ENCODE measurements at places on chromosomes 6 and 20. TPM values are rescaled to one million over a fixed set of nuclear protein-coding genes. Genes with fewer than 3 reads are reported as not detected.

- no peak for DNase-seq
Observed at GRCh38 chr6:140203661-140204147, 829.3 kb upstream of the CITED2 start.

- DNase-seq: no peak
Observed at GRCh38 chr6:83341765-83342164, 89.1 kb downstream of the ME1 start.

DNA sequence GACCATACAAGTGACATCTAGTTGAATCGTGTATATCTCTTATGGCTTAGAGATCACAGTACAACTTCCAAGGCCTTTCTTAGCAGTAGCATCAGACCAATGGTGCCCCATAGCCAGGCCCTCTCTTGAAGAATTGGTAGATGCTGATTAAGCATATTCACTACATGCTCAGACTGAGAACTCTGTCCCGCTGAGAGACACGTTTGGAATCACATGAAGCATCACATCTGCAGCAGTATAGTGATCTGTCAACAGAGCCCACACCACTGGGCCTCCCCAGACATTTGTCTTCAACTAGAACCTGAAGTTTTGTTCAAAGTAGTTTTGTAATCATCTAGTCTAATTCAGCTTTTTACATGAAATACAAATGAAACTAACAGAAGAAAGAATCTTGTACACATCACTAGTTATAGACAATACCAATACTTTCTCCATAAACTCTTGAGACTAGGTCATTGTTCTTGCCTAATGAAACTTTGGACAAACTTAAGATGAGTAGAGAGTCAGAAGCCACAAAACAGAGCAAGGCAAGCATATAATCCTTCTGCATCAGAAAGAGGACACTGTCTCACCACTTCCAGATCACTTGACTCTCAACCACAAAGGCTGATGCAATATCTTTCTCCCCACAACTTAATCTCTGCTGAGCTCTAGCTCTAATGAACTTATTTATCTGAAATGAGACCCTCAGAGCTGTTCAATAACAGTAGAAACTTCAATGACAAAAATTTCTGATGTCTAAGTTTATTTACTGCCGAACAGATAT, 182.7 kb downstream of the TBX18 start:
- no peak for DNase-seq

Gene HAO1
- total RNA-seq: not detected

DNA sequence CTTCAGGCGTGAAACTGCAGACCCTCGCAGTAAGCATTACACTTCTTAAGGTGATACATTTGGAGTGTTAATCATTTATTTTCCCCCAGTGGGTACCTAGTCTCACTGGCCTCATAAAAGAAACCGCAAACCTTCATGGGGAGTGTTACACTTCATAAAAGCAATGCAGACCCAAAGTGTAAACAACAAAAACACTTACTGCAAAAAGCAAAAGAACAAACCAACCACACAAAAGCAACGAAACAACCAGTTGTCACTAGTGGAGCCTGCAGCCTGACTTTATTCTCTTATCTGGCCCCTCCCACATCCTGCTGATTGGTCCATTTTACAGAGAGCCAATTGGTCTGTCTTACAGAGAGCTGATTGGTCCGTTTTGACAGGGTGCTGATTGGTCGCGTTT, 23.8 kb downstream of the LY86 start:
- DNase-seq: no peak

- DNase-seq: no peak
Observed at GRCh38 chr6:25714765-25715164, 39.8 kb upstream of the SLC17A4 start.

Gene LGSN
- total RNA-seq: not detected

DNA sequence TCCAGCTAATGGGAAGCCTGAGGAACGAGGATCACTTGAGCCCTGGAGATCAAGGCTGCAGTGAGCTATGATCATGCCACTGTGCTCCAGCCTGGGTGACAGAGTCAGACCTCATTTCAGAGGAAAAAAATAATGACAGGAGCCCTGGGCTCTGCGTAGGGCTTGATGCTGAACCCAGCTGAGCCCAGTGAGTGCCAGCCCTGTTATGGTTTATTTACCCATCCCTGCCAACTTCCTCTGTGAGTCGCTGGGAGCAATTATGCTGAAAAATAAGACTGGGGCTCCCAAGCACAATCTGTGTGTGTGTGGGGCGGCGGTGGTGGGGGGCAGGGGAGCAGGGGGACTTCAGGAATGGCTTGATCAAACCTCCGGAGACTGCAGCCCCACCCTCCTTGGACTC, 75.9 kb upstream of the PMEPA1 start:
- DNase-seq: no peak

Gene KCNK5
- 18.1 TPM for total RNA-seq

Gene COL20A1
- 0.20 TPM for total RNA-seq

Gene LIME1
- 11.4 TPM for total RNA-seq

GRCh38 chr6:80642452-80642851, 536.0 kb downstream of the BCKDHB start:
- DNase-seq: no peak

GRCh38 chr6:45872827-45873365, 142.8 kb downstream of the CLIC5 start:
- DNase-seq: no peak

Gene HCRTR2
- not detected for total RNA-seq

- no peak for DNase-seq
Observed at GRCh38 chr6:95084867-95085266, 492.5 kb upstream of the MANEA start.

DNA sequence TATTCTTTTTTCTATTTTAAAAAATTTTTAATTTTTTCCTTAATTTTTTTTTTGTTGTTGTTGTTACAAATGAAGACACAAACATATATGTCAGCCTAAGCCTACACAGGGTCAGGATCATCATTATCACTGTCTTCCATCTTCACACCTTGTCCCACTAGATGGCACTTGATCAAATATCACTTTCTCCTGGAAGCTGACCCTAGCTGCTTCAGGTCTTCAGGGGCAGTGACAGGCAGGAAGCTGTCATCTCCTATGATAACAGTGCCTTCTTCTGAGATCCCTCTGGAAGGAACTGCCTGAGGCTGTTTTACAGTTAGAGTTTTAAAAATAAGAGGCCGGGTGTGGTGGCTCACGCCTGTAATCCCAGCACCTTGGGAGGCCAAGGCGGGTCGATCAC, 70.2 kb upstream of the EEF1E1 start:
- DNase-seq: no peak

DNA sequence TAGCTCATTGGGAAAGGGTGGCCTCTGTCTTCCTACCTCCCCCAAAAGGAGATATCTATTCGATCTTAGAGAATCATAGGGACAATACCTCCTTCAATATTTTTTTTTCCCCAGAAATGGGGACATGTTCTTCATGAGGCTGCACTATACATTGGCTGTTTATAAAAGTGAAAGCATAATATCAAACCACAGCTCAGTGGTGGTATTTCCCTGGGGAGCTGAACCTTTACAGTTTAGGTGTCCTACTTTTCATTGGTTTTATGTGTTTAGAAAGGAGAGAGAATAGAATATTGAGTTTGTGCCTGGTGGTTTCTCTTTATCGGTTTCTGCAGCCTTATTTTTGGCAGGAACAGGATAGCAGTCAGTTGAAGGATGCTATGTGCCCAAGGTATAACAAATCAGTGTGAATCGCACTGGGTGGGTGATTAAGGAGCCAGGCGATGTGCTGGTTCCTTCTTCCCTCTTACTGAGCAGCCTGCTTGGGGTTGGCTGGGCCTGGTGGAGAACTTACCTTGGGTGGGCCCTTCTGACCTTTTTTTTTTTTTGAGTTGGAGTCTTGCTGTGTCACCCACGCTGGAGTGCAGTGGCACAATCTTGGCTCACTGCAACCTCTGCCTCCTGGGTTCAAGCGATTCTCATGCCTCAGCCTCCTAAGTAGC, 25.2 kb downstream of the UST start:
- DNase-seq: no peak

Gene LAMP5
- total RNA-seq: 0.21 TPM

DNA sequence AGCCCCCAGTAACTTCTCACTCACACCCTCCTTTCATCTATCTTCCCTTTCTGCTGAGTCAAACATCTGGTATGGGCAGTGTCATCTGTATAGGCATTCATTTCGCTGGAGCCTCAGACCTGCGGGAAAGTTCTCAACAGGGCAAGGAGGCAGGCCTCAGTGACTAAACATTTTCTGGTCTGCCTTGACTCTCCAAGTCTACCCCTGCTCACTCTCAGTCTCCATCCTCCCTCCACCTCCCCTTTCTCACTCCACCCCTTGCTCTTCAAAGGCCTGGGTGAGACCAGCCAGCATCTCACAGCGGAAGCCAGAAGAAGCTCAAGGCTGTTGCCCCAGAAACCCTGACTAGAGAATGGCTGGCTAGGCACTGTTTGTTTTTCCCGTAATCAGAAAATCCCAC, 105.0 kb upstream of the BEND6 start:
- DNase-seq: no peak

DNA sequence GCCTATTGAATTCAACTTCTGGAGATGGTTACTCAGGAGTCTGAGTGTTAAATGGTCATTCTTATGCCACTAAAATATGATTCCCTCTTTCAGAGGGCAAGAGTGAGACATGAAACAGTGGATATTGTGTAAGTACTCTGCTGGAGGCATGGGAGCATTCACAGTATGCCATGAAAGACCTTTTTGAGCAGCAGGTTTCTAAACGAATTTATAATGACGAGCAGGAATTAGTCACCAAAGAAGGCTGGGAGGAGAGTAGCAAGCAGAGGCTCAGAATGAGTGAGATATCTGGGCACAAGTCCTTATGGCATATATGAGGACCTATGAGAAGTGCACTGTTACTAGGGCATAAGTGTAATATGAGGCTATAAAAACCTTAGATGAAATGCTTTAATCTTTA, 10.9 kb upstream of the MYB start:
- no peak for DNase-seq

DNA sequence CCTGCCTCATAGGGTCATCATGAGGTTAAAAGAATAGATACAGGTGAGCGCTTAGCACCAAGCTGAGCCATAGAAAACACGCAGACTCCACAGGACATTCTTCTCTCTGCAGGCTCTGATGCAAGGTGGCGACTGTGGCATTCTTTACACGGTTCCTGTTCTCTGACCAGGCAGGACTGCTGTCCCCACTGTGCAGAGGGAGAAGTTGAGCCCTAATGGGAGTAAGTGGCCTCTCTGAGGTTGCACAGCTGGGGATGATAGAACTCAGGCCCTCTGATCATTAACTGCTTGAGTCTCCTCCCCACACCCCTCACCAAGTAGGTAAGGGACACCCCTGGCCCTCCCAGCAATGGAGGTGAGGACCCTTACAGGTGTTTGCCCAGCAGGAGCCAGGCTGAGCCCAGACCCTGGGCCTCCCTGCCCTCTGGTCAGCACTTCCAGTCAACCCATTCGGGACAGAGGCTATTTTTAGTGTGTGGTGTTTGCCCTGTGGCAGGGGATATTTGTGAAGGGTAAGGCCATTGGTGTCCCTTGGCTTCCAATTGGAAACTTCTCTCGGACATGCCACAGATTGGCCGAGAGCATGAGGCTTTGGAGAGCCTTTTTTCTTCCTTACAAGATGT, 116.8 kb downstream of the VEGFA start:
- no peak for DNase-seq

DNA sequence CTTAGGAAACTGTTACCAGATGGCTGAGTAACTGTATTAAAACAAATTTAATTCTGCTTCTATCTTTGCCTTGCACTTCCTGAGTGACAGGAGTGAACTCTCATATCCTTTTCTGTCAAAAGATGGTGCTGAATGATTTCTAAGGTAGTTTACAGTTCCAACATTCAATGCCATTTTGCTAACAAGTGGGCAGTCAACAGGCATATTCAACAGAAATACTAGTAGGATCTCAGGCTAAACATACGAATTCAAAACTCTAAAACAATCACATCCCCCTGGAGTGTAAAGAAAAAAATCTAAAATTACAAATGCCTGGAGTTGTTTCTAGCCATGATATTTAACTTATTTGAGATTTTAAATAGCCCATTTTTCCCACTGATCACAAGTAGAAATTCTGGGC, 6.7 kb downstream of the PSMB9 start:
- no peak for DNase-seq

DNA sequence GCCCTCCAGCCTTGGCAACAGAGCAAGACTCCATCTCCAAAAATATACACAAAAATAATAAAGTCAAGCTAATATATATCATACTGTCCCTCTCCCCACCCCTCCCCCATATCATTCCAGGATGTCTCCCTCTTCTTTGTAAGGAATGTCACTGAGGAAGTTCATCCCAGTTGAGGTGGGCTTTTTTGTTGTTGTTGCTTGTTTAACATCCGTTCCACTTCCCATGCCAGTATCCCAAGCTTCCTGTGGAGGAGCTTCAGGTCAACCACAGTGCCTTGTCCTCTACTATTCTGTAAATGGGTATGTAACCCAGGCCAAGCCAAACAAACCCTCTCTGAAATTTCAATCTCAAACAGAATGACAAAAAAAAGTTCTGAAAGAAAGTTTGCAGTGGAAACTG, 19.0 kb upstream of the PTPN1 start:
- no peak for DNase-seq
